HT1080 (cell line): ENCODE measurements at places on chromosomes 3 and 15. TPM values are rescaled to one million over a fixed set of nuclear protein-coding genes. Genes with fewer than 3 reads are reported as not detected.

PLSCR5 gene
- not detected in 2 replicates for total RNA-seq

ZNF620 gene
- 2.6 and 4.4 TPM in 2 replicates for total RNA-seq

NMB gene
- 11.0 and 19.0 TPM in 2 replicates for total RNA-seq

TMEM42 gene
- 4.4 and 5.4 TPM in 2 replicates for total RNA-seq

FBXL22 gene
- total RNA-seq: 0.60 and 1.9 TPM in 2 replicates

GPR62 gene
- total RNA-seq: 0.08 and 0.23 TPM in 2 replicates

C3orf70 gene
- 1.7 and 2.6 TPM in 2 replicates for total RNA-seq

XCR1 gene
- not detected in 2 replicates for total RNA-seq

CTXND1 gene
- 0.07 TPM in 1 of 2 replicates, not detected in the other for total RNA-seq

DNA sequence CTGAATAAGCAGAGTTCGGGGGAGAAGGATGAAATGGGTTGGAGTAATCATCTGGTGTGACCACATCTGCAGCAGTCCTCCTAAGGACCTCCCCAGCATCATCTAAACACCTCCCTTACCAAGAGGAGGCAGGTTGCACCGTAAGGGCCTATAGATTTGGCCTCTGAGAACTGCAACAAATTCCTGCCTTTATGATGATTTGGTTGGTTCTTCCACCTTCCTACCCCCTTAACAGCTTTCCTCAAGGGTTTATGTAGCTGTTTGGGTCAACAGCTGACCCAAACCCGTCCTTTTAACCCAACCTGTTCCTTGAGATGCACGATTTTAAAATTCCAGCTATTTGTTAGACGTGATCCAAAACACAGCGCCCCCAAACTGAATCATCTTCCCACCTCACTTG, 58.2 kb downstream of the AAGAB start:
- DNase-seq: no peak

DNA sequence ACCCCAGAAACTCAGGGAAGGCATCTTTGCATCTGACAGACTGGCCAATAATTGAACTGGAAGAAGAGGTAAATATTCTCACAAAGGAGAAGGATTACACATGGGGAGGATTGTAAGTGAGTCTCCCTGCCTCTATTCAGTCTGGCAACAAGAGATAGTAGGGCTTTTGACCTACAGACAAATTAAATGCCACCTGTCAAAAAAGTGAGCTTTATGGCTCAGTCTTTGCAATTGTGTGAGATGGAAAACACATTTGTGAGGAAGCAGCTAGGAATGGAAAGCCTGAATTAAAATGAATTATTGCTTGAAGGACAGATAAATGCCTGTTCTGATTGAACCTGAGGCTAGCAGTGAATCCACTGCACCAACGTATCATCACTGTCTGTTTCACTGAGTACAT, 173.3 kb upstream of the GOLIM4 start:
- DNase-seq: no peak

DNA sequence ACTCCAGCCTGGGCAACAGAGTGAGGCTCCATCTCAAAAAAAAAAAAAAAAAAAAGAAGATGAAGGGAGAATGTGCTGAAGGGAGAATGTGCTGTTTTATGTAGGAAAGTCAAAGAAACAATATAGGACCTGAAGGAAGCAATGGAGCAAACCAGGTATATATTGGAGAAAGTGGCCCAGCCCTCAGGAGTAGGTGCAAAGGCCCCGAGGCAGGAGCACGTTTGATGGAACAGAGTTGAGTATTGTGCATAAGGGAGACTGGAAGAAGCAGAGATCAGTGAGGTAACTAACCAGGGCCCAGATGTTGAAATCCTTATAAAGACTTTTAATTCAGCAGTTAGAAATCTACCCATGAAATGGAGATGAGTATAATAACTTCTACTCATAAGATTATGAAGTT, 79.6 kb downstream of the MAP2K5 start:
- DNase-seq: no peak

- no peak for DNase-seq
Observed at GRCh38 chr3:123096731-123097130, 29.9 kb downstream of the PDIA5 start.

GRCh38 chr15:71329497-71330260, 214.4 kb downstream of the THSD4 start:
- peak; percentile 64 for DNase-seq

GRCh38 chr3:78322780-78323179, 1282.9 kb downstream of the ROBO2 start:
- DNase-seq: no peak

DNA sequence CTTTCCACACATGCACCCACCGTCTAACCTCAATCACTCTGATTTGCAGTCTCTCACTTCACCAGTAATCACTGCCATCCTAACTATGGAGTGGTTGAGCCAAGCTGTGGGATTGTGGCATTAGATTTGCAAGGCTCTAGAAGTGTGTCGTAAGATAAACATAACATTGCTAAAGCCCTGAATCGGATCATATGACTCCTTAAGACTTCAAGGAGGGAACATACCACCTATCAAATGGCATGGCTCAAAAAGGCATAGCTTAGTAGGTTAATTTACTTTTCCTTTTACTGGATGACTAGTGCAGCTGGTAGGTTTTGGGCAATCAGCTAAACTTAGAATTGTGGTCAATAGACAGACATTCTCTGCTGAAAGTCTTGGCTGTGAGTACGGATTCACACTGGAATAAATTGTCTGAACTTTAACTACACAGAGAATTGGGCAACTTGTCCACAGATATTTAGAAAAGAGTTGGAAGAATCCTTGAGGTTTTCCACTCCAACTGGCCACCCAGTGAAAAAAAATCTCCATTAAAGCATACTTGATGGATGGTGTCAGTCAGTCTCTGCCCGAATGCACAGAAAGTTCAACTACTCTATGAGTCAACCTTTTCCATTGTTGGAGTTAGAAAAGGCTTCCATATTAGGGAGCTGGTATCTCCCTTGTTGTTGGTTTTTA, 476.7 kb upstream of the CBLB start:
- peak; percentile 89 for DNase-seq

DNA sequence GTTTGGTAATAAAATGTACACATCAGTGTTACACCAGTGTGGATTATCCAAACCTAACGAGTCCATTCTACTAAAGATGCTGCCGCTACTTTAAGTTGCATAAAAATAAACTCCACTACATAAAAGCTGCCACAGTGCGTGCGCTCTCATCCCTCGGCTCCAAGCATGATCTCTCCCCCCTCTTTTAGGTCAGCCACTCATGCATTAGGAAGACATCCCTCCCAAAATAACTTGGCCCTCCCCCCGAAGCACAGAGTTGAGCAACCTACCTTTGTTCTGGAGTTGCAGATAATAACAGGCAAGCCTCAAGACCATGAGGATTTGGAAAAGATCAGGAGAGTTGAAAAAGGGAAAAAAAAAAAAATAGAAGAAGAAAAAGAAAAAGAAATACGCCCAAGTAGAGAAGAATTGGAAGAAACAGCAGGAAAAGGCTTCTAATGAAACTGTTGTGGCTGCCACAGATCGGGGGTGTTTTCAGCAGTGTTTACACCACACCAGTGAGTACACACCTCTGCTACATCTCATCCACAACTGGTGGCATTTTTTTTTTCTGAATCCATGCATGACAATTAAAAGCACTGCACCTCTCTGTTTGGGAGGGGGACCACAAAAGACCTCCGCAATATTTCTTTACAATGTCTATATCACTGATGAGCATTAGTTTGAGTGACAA, 339.2 kb downstream of the FOXP1 start:
- no peak for DNase-seq

- no peak for DNase-seq
Observed at GRCh38 chr15:40008061-40008765, 30.8 kb downstream of the SRP14 start.

GRCh38 chr15:27463525-27464088, 492.6 kb downstream of the GABRG3 start:
- no peak for DNase-seq

DNA sequence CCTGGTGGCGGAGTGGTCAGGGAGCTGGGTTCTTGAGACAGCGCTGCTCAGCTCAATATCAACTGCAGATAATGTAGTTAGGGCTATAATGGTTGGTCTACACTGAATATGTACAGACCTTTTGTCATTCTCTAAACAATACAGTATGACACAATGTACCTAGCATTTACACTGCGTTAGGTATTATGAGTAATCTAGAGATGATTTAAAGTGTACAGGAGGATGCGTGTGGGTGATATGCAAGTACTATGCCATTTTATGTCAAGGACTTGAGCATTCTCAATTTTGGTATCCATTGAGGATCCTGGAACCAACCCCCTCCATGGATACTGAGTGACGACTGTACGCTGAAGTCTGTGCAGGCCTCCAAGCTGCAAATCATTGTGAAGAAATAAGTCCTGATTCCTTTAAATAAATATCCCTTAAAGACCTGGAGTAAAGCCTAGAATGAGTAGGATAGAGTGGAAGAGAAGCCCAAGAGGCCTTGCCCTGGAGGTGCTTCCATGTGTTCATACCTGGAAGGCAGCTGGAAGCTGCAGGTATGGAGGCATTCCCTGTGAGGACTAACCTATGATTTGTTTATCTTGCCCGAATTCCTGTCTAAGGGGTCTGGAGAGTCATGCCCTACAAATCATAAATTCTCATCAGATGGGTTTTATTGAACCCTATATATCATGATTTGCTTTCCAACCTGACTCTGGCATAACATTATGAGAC, 15.7 kb upstream of the RTP1 start:
- no peak for DNase-seq

DNA sequence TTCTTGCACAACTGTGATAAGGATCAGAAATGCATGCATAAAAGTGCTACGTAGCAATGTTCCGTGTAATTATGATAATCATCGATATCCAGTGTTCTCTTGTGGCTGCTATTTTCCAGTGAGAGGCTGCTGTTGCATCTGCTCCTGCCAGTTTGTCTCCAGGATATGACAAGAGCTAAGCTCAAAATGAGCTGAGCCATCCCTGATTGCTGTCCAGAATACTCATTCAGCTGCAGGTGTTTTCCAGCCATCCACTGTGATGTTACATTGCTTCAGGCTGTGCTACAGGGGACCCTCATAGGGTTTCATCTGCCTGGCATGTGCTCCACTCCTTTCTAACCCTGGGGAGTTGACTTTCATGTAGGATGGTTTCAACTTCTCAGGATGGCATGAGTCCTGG, 976.0 kb downstream of the ROBO1 start:
- DNase-seq: no peak
